ENCODE measurements at places on chromosomes 3 and 15.
A peak's percentile ranks its signal among the peaks of the same experiment; 100 is the strongest.

GRCh38 chr3:197068077-197068476, 38.5 kb upstream of the MELTF start:
- no peak for DNase-seq

- no peak for DNase-seq
Measured at GRCh38 chr3:188006726-188007393, 147.1 kb upstream of the LPP start.

DNA sequence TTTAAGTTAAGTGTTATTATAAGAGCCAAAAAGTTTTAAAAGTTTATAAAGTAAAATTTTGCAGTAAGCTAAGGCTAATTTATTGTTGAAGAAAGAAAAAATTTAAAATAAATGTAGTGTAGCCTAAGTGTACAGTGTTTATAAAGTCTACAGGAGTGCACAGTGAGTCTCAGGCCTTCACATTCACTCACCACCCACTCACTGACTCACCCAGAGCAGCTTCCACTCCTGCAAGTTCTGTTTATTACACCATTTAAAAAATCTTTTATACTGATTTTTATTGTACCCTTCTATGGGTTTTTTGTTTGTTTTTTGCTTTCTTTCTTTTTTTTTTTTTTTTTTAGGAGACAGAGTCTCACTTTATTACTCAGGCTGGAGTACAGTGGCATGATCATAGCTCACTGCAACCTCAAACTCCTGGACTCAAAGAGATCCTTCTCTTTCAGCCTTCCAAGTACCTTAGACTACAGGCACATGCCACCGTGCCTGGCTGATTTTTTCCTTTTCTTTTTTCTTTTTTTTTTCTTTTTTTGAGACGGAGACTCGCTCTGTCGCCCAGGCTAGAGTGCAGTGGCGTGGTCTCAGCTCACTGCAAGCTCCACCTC, 25.9 kb downstream of the CSTA start:
- no peak for DNase-seq

DNA sequence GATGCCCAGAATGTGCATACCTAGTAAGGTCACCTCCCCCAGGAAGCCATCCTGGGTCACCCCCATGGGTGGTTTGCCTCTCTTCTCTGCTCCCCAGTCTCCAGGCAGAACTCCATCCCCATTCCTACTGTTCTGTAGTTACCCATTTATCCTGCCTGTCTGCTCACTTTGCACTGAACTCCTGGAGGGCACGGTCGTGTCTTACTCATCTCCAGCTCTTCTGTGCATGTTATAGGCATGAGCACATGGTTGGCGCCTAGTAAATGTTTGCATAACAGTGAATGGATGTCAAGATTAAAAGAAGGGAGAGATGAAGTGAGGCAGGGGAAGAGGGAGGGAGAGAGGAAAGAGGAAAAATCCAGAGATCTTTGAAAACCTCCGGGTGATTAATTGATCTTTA, 208.4 kb upstream of the TRIM42 start:
- no peak for DNase-seq

GRCh38 chr3:122502139-122502538, 12.6 kb downstream of the KPNA1 start:
- no peak for DNase-seq

GRCh38 chr15:73818308-73818985, 54.9 kb upstream of the TBC1D21 start:
- no peak for DNase-seq

GRCh38 chr3:174822320-174822719, 36.8 kb upstream of the NAALADL2 start:
- DNase-seq = no peak

- peak; percentile 21 for DNase-seq
Measured at GRCh38 chr3:35965908-35966307, 326.6 kb downstream of the ARPP21 start.

DNA sequence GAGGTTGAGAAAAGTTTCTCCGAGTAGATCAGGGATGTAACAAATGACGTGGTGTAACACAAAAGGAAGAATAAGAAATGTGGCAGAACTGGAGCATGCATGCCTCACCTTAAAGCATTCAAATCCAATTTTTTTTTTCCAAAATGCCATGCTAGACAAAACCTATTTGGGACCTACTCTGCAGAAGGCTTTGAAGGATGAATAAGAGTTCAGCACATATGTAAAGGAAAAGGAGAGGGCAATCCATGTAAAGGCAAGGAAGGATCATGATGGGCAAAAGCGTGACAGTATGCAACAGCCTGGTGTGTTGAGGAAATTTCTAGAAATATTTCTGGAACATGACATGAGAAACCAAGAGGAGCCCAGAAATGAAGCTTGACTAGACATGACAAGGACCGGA, 116.4 kb downstream of the OXNAD1 start:
- no peak for DNase-seq

DNA sequence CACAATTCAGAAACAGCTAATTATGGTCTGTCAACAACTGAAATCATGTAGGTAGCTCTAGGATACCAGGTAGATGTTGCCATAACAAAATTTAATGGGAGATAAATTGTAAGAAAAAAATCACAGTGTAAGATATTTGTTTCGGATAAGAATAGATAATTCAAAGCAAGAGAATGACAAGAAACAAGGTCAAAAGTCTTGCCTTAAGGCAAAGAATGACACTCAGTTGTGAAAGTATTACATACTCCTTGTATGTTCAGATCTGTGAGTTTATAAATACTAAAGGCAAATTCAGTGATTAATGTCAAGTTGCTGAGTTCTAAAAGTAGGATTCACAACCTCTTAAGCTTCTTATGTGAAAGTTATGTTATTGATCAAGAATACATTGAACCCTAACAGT, 772.2 kb upstream of the SGO1 start:
- DNase-seq = no peak

DNA sequence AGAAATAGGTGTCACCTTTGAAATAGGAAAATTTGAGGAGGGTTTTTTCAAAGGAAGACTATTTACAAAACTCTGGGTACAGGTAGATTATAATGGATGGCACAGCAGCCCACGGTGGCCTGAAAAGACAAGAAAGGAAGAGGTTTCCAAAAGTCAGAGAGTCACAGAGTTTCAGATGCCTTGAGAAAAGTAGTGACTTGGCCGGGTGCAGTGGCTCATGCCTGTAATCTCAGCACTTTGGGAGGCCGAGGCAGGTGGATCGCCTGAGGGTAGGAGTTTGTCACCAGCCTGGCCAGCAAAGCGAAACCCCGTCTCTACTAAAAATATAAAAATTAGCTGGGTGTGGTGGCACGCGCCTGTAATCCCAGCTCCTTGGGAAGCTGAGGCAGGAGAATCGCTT, 35.2 kb downstream of the OSTN start:
- DNase-seq = no peak

- no peak for DNase-seq
Measured at GRCh38 chr3:10835406-10835805, 19.4 kb downstream of the SLC6A11 start.

GRCh38 chr3:141278196-141279076, 46.8 kb downstream of the PXYLP1 start:
- DNase-seq = no peak

DNA sequence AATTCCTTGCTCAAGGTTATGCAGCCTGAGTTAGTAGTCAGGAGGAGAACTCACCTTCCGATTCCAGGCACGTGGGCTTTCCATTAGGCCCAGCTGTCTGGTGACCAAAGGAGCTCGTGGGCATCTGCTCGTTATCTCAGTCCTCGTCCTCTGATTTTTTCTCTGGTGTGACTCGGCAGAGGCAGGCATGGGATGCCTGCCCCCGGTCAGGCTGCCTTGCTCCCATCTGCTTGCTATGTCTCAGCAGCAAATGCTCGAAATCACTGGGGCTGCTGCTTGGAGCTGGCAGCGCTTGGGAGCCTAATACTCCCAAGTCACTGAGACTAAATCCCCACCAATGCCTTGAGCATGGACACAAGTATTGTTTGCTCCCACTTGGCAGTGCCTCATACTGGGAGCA, 84.5 kb upstream of the NMNAT3 start:
- DNase-seq = no peak

DNA sequence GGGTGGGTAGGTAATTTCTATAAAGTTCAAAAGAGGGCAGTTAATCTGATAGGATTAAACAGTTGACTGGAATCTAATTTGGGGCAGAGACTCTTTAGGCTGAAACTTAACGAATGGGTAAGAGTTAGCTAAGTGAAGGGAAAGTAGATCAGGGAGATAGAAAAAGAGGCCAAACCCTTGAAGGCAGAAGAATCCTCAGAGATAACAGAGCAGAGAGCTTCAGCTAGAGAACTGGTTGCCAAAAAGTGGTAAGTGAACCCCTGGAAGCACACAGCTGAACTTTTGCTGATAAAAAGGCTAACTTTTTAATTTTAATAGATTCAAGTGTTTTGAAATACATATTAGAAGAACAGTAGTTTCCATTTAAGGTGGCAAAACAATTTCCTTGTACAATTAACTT, 99.2 kb downstream of the FHIT start:
- DNase-seq = no peak

GRCh38 chr15:79025201-79025600, 65.4 kb downstream of the RASGRF1 start:
- DNase-seq = no peak

GRCh38 chr3:104596551-104596950, 770.2 kb upstream of the ALCAM start:
- DNase-seq = peak; percentile 29

- no peak for DNase-seq
Measured at GRCh38 chr15:85394554-85395333, 14.3 kb downstream of the AKAP13 start.

GRCh38 chr3:47035645-47036044, 56.2 kb downstream of the NBEAL2 start:
- DNase-seq = no peak

GRCh38 chr15:27463525-27464088, 492.6 kb downstream of the GABRG3 start:
- no peak for DNase-seq

DNA sequence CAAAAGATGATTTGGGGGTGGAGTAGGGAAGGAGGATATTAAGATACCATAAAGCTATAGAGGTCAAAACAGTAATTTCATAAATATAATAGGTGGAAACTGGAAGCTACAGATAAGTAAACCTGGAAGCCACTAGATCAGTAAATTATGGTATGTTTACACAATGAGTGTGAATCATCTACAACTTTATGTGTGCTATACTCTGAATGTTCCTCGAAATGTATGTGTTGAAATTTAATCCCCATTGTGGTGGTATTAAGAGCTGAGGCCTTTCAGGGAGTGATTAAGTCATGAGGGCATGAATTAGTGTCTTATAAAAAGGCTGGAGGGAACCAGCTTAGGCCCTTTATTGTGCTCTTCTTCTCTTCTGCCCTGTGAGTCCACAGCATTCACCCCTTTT, 25.2 kb downstream of the EOMES start:
- DNase-seq = no peak

GRCh38 chr3:72818905-72819304, 29.3 kb downstream of the SHQ1 start:
- DNase-seq = no peak

DNA sequence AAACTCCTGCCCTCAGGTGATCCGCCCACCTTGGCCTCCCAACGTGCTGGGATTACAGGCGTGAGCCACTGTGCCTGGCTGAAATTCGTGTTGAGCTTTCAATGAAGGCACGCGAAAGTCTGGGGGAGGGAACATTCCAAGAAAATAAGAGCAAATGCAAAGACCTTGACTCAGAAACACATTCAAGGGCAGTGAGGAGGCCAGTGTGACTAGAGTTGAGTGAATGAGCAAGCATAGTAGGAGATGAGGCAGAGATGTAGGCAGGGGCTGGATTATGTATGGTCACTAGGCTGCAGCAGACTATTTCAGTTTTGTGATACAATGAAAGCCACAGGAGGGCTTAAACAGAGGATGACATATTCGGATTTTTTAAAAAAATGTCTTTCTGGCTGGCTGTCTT, 67.0 kb downstream of the SCN11A start:
- no peak for DNase-seq

DNA sequence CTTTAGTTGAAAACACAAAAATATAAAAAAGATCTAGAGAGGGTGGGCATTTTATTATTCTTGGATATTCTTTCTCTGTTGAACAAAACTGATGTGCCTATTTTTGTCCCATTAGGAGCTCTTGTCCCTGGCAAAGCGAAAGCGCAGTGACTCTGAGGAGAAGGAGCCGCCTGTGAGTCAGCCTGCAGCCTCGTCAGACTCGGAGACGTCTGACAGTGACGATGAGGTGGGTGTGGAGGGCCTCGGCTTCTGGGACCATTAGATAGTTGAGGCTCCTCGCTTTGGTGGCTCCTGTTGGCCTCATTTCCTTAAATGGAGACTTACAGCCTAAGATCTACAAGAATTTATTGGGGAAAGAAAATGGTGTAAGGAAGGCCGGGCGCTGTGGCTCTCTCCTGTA, 21.3 kb downstream of the RTF1 start:
- no peak for DNase-seq

- peak; percentile 16 for DNase-seq
Measured at GRCh38 chr15:74799856-74800558, 12.6 kb upstream of the LMAN1L start.
